HL-60 (cell line): ENCODE measurements at places on chromosomes 12 and 14.
A peak's percentile ranks its signal among the peaks of the same experiment; 100 is the strongest.

DNA sequence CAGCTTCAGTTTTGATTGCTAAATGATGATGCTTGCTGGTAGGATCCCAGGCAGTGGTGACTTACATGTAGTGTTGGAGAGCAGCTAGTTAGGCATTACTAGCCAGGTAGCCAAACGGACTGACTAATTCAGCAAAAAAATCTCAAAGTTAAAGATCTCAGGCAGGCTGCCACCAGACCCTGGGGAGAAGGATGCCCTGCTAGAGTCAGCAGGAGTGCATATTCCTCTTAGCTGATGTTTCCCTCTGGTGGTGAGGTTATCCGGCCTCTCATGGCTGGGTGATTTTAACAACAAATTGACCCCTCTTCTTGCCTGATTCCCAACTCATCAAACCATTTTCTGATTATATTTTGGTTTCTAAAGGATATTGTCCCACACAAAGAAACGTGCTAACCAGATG, 2.8 kb downstream of the EFS start:
- DNase-seq, result no peak

DNA sequence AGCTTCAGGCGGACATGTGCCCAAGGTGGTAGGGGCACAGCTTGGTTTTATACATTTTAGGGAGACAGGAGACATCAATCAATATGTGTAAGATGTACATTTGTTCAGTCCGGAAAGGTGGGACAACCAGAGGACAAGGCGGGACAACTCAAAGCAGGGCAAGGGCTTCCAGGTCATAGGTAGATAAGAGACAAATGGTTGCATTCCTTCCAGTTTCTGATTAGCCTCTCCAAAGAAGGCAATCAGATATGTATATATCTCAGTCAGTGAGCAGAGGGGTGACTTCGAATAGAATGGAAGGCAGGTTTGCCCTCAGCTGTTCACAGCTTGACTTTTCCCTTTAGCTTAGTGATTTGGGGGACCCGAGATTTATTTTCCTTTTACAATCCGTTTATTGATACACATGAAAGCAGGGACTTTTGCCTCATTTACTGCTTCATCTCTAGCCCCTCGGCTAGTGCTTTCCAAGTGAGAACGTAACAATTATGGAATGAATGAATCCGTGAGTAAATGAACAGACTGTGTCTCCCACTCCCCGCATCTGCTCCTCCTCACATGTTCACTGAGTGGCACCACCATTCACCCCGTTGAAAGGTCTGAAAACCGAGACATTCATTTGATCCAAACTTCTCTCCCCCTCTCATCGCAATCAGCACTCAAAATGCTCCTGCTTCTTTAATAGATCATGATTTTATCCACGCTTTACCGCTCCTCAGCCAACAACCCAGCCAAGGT, 6.9 kb upstream of the HSPB8 start:
- no peak for DNase-seq

DNA sequence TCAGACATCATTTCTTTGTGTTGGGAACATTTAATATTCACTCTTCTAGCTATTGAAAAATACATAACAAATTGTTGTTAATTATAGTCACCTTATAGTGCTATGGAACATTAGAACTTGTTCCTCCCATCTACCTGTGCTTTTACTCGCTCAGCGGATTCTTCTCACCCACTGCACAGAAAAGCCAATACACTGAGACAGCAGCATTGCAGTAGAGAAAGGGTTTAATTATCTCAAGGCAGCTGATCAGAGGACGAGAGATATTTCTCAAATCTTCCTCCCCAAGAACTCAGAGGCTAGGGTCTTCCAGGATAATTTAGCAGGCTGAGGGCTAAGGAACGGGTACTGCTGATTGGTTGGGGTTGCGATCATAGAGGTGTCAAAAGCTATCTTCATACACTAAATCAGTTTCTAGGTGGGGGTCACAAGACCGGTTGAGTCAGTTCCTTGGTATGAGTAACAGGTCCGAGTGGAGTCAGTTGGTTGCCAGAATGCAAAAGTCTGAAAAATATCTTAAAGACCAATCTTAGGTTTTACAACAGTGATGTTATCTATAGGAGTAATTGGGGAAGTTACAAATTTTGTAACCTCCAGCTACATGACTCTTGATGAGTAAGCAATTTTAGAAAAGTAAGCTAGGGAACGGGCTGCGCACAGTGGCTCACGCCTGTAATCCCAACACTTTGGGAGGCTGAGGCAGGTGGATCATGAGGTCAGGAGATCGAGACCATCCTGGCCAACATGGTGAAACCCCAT, 173.1 kb downstream of the FBXL14 start:
- peak; percentile 13 for DNase-seq

DNA sequence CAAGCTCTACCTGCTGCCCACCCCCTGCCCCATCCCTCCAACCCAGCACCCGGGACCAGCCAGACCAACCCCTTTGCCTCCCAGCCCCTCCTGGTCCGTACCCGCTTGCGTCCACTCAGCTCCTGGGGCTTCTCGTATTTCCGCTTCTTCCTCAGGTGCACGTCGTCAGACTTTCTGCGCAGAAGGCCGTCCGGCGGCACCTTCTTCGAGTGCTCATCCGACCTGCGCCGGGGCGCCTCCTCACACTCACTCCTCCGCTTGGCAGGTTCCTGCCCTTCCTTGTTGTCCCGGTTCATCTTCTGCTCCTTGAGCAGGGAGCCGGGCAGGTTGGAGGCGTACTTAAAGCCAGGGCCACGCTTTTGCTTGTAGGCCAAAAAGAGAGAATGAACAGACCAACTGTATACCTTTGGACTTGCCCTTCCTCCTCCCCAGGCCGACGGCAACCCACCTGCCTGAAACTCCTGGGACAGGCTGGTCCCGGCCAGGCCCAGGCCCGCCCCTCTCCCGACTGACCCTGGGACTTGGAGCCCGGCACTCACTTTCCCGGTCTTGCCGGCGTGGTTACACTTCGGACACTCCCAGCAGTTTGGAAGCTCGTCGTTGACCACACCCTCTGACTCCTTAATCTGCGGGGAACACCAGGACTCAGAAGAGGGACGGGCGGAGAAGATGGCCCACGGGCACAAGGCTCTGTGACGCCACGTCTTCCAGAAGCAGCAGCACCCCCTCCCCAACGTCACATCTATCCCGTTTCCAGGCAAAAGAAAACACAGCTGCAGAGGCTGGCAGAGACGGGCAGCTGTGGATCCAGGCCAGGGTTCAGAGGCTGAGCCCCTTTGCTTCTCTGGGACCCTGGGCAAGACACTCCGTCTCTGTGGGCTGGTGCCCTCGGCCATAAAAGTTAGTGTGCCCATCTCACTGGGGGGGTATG, 44.3 kb downstream of the RNF34 start:
- DNase-seq, result no peak

- no peak for DNase-seq
These were observed 257.1 kb downstream of the ADAMTS20 start for GRCh38 chr12:43294916-43295315.

DNA sequence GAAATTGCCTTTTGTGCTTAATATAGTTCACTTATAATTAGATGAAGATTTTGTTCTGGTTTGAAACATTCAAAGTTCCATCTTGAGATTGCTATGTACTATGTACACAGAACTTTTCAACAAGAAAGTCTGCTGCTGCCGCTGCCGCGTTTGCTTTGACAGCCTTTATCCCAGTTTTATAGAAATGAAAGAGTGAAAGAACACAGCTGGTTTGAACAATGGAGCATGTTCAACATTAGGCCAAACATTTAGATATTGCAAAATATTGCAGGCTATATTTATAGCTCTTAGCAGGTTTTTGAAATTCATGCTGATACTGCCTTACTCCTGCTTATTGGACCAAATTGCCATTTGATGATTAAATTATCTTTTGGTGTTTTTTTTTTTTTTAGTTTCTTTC, 299.8 kb upstream of the PRKD1 start:
- no peak for DNase-seq

DNA sequence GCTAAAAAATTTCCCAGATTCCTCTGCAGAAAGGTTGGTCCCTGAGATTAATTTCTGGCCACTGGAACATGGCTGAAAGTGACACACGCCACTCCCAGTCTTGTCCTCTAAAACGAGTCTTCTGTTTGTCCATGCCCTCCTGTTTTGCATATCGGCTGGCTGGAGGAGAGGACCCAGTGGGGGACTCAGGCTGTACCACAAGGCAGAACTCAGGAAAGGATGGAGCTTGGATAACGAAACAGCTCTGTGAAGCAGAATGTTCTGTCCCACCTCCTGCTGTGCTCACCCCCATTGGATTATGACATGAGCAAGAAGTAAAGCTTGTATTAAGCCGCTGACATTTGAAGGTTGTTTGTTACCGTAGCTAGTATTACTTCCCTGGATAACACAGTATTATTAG, 856.2 kb downstream of the BCL11B start:
- DNase-seq, result no peak

- no peak for DNase-seq
These were observed 159.3 kb downstream of the TTC8 start for GRCh38 chr14:88983755-88984154.

- DNase-seq, result no peak
These were observed 35.5 kb downstream of the SLC5A8 start for GRCh38 chr12:101174541-101174940.

- DNase-seq, result no peak
These were observed 21.8 kb downstream of the GOLGA3 start for GRCh38 chr12:132806857-132807256.

GRCh38 chr12:124073356-124074035, 100.5 kb downstream of the ZNF664 start:
- DNase-seq, result no peak

DNA sequence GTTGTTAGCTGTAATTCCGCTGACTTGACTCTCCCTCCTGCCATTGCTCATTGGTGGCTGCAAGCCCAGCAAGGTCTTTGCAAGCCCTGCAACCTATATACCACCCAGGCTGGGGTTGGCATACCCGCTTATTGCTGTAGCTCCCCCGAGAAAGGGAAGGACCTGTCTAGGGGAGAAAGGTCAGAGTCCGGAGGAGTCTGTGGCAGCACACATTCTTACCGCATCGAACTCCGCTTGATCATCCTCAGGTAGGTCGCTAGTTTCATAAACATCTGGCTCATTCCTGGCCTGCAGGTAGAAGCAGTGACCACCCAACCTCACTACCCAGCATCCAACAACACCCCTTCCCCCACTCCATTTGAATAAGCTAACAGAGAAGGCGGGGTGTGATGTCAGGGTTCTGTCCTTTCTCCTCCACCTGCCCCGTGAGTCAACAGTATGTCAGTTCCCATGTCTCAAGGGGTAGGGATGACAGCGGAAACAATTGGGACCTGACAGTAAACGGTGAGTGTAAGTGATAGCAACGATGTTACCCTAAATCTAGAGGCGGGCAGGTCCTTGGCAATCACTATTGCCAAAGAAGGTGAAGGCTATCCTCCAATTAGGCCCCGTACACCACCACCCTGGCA, 1.1 kb downstream of the DCTN2 start:
- no peak for DNase-seq

GRCh38 chr12:100574187-100575074, 947 bp downstream of the GAS2L3 start:
- DNase-seq, result no peak

DNA sequence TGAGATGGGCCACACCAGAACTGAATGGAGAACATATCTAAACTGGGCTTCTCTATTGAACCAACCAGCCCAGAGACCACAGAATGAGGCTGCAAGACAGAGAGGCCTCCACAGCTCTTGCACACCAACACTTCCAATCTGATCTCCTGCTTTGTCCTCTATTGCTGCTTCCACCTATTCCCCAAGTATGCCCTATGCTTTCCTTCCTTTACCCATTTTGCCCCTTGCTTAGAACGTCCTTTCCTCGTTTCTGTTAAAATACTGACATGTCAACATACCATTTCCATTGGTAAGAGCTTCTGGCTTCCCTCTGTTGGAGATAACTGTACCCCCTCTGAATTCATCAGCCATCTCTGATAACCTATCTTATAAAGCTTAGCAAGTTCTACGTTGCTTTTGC, 2.8 kb downstream of the SLC2A13 start:
- DNase-seq, result no peak

GRCh38 chr14:50920482-50921230, 23.6 kb downstream of the PYGL start:
- DNase-seq, result no peak
